ENCODE measurements at places on chromosomes 4 and X. TPM values are rescaled to one million over a fixed set of nuclear protein-coding genes. Genes with fewer than 3 reads are reported as not detected.

The MAGED2 gene
- total RNA-seq = 179 TPM

The GRIA3 gene
- not detected for total RNA-seq

The KIF4A gene
- 66.2 TPM for total RNA-seq

The NAP1L3 gene
- total RNA-seq = 3.0 TPM

The APBB2 gene
- 13.1 TPM for total RNA-seq

The RHOXF2B gene
- total RNA-seq = not detected

The SMAD1 gene
- total RNA-seq = 13.4 TPM

The TXK gene
- total RNA-seq = 1.9 TPM

The AP1S2 gene
- 223 TPM for total RNA-seq

The PWWP3B gene
- not detected for total RNA-seq

The LAGE3 gene
- 47.7 TPM for total RNA-seq

The TLR6 gene
- 1.5 TPM for total RNA-seq

The SPOCK3 gene
- total RNA-seq = not detected

The F9 gene
- total RNA-seq = not detected

The EGFL6 gene
- total RNA-seq = not detected

The TMPRSS11D gene
- total RNA-seq = not detected

The MTTP gene
- total RNA-seq = not detected

The SPANXB1 gene
- not detected for total RNA-seq

The ZGRF1 gene
- 22.3 TPM for total RNA-seq

The NPNT gene
- total RNA-seq = not detected

The LUZP4 gene
- not detected for total RNA-seq

The TCEAL8 gene
- total RNA-seq = 76.1 TPM

The MAP7D3 gene
- total RNA-seq = 27.5 TPM

The CCKAR gene
- not detected for total RNA-seq

The TLR3 gene
- 1.6 TPM for total RNA-seq

The HPGDS gene
- not detected for total RNA-seq

The CENPVL2 gene
- total RNA-seq = not detected

The TMSB15C gene
- total RNA-seq = 5.8 TPM

The CXorf51B gene
- not detected for total RNA-seq

The PRDX4 gene
- 357 TPM for total RNA-seq

Measured in SJSA1 (cell line).